Caki2 (cell line): ENCODE measurements at places on chromosomes 3 and 15. TPM values are rescaled to one million over a fixed set of nuclear protein-coding genes. Genes with fewer than 3 reads are reported as not detected.
A peak's percentile ranks its signal among the peaks of the same experiment; 100 is the strongest.

The LRRFIP2 gene
- 16.2 and 16.9 TPM in 2 replicates for total RNA-seq

The P2RY12 gene
- not detected in 2 replicates for total RNA-seq

The MYLK gene
- 28.8 and 34.2 TPM in 2 replicates for total RNA-seq

- no peak for DNase-seq
Measured at GRCh38 chr3:18134386-18135059, 290.6 kb downstream of the SATB1 start.

DNA sequence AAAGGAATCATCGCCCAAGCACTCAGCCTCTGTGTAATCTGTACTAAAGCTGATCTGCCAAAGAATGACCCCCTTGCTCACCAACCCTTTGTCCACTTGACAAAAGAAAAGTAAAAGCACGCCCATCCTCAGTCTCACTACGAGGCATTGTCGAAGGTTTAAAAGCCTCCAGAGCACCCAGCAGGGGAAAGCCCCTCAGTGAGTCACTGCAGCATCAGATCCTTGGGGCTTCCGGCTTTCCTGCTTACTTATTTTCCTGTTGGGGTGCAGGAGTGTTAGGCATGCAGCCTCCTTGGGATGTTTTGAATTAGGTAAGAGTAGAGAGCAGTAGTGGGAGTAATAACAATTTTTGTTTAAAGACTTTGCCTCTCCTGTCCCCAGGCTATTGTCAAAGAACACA, 216.1 kb downstream of the MTHFS start:
- peak; percentile 47 for DNase-seq

The LARP6 gene
- 35.4 and 41.0 TPM in 2 replicates for total RNA-seq

DNA sequence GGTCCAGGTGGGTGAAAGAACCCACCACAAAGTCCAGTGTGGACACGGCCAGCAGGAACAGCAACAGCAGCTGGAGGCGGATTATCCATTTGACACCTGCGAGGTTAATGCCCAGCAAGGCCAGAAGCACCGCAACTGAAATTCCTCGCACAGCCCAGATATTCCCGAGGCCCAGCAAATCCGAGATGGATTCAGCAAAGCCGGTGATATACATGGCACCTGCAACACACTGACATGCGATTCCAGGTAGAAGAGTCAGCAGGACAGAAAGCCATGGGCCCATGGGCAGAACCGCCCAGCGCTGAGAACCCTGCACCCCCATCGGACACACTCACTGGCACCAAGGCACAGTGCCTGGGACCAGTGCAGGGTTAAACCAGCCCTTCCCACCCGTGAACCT, 34.8 kb downstream of the SLC12A8 start:
- DNase-seq = no peak

- peak; percentile 22 for DNase-seq
Measured at GRCh38 chr15:31272558-31273257, 53.9 kb upstream of the KLF13 start.

The NCK1 gene
- total RNA-seq = 29.5 and 46.9 TPM in 2 replicates

The IL17RB gene
- 0.41 and 2.7 TPM in 2 replicates for total RNA-seq

- no peak for DNase-seq
Measured at GRCh38 chr3:17806201-17806600, 63.8 kb upstream of the TBC1D5 start.

- DNase-seq = no peak
Measured at GRCh38 chr3:181178991-181179390, 189.5 kb upstream of the DNAJC19 start.

DNA sequence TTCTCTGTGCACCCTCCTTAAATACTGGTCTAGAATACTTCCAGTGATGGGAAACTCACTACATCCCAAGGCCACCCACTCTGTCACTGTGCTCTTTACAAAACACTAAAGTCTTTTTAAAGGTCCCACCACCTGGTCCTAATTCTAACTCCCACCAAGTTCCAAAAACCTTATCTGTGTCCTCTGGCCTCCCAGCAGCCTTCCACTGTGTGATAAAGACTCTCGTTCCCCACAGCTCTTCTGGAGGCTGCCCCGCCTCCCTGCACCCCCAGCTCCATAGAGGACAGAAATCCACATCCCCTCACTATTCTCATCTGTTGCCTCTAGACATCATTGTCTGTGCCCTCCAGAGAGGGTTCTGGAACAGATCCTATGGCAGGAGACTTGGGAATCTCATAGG, 276.4 kb downstream of the FAM43A start:
- DNase-seq = no peak

DNA sequence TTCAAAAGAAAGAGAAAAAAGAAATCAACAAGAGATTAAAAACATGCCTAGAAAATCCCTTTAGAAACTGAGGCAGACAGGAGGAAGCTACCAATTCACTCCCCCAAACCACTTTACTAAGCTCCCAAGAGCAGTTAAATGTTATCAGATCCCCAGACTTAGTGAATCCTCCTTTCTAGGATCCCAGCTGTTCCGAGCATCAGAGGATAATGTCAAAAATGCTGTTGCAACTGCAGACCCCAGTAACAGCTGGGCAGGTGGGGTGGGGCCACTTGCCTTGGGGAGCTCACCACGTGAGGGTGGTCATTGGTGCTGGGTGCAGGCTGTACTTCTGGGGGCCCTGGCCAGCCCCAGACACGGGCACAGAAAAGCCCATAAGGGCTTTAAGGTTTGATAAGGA, 9.1 kb downstream of the POMGNT2 start:
- DNase-seq = no peak

GRCh38 chr3:193702967-193703366, 110.0 kb downstream of the OPA1 start:
- no peak for DNase-seq

- DNase-seq = no peak
Measured at GRCh38 chr15:88714782-88715372, 76.1 kb downstream of the ISG20 start.

GRCh38 chr3:120436523-120437050, 14.2 kb downstream of the FSTL1 start:
- no peak for DNase-seq

The RETNLB gene
- not detected in 2 replicates for total RNA-seq

DNA sequence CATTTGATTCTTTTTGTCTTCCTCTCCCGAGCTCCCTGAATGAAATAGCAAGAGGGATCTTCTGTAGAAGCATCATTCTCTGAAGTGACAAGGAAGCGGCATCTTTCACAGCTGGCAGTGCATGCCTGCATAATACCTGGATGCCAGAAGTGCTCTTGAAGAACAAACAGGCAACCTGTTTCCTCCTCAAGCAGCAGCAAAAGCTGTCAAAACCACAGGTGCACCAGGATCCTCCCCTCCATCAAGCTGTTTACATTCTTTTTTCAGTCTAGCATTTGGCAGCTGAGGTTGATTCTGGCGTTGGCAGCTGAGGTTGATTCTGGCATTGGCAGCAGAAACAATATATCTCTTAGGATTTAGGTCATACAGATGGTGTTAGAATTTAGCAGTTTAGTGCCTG, 979.0 kb downstream of the TUSC7 start:
- no peak for DNase-seq

DNA sequence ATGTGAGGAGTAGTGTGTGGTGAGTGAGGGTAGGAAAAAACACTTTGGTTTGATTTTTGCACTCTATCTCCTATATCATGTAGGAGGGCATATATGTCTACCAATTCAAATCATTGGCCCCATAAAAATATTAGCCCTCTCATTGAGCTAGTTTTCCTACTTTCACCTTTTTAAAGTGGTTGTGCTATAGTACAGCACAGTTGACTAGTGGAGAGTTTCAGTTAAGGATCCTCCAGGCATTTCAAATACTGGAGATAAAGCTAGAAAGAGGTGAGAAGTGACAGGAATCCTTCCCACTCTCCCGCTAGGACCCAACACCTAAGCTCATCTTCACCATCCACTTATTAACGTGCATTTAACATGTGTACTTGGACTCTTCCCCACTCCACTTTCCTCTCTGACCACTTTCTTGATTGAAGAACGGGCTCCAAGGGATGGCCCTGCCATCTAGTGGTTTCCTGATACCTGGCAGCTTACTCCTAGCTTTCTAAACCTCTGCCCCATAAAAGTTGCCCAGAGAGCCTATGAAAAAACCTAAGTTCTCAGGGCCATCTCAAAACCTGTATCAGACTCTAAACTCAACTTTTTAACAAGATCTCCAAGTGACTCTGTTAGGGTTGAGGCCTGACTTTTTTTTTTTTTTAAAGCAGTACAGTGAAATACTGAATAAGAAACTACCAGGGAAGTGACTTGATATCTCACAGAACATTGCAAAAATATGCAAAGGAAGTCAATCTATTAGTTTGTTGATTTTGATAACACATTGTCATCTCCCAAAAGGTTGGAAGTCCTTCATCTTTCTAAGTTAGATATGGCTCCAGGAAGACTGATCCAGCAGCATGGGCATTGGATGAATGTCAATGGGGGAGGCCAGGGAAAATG, 17.9 kb downstream of the IL12A start:
- peak; percentile 81 for DNase-seq

The P2RY1 gene
- total RNA-seq = 0.07 TPM in 1 of 2 replicates, not detected in the other

DNA sequence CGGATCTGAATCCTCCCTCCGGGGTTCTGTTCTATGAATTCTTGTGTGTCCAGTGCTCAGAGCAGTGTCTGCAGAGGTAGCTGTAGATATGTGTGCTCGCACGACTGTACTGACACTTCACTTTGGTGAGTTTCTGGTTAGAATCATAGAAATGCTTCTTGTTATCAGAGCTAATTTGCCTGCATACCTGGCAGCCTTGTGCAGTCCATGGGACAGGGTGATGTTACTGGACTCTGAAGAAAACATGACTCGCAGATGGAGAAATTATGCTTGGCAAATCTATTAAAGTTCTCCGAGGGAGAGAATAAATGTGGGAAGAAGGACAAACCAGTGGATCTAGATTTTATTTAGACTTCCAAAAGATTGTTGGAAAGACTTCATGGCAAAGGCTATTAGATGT, 12.2 kb downstream of the CGNL1 start:
- DNase-seq = no peak

GRCh38 chr15:89171136-89172072, 50.0 kb downstream of the RLBP1 start:
- peak; percentile 33 for DNase-seq

- no peak for DNase-seq
Measured at GRCh38 chr3:93984618-93985017, 4.7 kb downstream of the ARL13B start.

DNA sequence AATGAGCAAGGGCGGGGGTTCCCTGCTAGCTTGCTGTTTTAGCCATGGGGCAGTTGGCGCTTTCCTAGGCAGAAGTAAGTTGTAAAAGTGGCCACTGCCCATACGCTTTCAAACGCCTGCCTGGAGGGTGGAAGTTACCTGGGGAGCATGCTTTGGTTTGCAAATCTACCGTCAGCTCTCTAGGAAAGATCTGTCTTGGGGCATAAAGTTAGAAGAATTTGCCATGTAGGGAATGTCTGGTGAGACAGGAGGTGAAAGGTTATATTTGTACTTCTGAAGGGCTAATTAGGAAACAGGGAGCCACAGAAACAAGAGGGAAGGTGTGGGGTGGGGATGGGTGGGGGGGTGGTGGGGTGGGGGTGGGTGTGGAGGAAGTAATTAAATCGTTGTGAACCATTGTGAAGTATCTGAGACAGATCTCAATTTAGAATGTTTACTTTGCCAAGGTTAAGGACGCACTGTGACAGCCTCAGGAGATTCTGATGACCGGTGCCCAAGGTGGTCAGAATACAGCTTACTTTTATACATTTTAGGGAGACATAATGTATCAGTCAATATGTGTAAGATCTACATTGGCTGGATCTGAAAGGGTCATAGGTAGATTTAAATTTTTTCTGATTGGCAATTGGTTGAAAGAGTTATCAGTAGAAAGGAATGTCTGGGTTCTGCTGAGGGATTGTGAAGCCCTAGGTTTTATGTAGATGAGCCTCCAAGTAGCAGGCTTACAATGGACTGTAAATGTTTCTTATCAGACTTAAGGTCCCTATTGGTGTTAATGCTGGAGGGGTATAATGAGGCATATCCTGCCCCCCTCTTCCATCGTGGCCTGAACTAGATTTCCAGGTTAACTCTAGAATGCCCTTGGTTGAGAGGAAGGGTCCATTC, 62.0 kb upstream of the GCNT3 start:
- no peak for DNase-seq

The PLAAT1 gene
- total RNA-seq = 6.0 and 22.0 TPM in 2 replicates

GRCh38 chr15:42891569-42891968, 29.0 kb downstream of the TTBK2 start:
- DNase-seq = peak; percentile 60

The MRPS11 gene
- 70.5 and 85.1 TPM in 2 replicates for total RNA-seq

DNA sequence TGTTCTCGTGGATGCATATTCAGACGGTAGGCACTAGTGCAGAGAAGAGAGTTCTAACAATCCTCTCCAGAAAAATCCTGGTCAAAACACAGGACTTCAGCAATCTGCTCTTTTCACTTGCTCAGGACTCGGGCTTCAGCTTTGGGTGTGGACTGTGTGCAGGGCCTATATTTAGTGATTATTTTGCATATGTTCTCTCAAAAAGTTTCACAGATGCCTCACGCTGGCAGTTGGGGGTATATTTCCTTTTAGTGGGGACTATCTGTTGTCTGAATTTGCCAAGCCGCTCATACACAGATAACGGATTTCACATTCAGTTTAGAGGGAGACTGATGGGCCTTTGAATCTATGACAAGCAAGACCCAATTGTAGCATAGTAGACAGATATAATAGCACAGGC, 54.4 kb upstream of the LRRN1 start:
- no peak for DNase-seq

DNA sequence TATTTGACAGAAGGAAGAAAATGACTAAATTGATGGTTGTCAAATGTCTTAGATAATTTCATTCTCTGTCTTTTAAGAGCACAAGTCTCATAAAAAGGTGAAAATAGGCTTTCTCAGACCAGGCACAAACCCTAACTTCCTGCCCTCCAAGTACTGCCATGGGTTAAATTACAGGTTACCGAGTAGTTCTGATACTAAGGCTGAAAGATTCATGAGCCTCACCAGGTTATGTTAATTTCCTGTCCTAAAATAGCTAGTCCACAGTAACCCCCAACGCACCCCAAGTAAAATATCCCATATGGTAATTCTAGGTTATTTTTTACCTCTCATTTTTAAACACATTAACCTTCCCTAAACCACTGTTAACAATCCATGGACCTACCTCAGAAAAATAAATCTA, 42.0 kb downstream of the GSK3B start:
- DNase-seq = no peak

The TNFSF10 gene
- total RNA-seq = 2.2 and 3.4 TPM in 2 replicates

DNA sequence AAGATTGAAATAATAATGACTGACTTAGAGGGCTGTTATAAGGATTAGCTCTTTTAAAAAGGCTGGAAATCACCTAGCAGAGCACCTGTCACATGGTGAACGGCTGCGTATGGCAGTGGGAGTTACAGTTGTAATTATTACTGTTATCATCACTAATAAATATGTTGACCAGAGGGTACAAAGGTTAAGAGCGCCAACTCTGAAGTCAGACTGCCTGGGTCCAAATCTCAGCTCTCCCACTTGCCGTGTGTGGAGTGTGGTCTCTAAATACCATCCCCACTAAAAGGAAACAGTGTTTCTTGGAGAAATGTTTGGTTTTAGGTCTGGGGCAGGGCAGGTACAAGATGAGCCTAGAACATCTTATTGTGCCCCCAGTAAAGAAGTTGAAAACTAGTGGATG, 6.0 kb upstream of the RAD18 start:
- DNase-seq = no peak

DNA sequence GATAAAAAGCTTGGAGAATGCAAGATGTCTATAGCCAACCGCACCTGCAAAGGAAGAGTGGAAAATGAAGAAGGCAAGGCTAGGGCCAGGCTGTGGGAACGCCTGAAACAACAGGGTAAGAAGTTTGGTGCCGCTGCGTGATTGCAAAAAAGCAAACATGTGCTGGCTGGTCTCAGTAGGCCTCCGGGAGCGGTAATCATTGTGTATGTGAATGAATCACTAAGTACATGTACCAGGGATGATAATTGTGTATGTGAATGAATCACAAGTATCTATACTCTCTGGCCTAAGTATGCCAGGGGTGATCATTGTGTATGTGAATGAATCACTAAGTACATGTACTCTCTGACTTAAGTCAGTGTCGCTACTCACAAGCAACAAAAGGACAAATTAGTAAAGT, 40.3 kb upstream of the PARL start:
- no peak for DNase-seq

The CHDH gene
- total RNA-seq = 0.03 and 22.1 TPM in 2 replicates
